ENCODE measurements at places on chromosomes 2 and 18.
A peak's percentile ranks its signal among the peaks of the same experiment; 100 is the strongest.

- DNase-seq: no peak
These were observed 1887.8 kb upstream of the CELF4 start for GRCh38 chr18:39453356-39453755.

DNA sequence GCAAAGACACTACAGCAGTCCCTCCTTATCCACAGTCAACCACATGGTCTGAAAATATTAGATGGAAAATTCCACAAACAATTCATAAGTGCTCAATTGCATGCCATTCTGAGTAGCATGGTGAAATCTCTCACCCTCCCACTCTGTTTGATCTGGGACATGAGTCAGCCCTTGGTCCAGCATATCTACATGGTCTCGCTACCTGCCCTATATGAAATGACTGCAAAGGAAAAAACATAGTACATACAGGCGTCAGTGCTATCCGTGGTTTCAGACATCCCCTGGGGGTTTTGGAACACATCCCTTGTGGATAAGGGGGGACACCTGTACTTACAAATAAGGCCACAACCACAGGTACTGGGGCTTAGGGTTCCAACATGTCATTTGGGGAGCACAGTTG is 73.7 kb downstream of the CABLES1 start:
- DNase-seq: no peak

GRCh38 chr2:54059986-54060385 is 55.4 kb upstream of the ACYP2 start:
- DNase-seq: no peak

GRCh38 chr2:74041182-74041581 is 56.5 kb downstream of the TET3 start:
- DNase-seq: no peak

GRCh38 chr18:29181151-29181901 is 1004.4 kb upstream of the CDH2 start:
- DNase-seq: no peak

- no peak for DNase-seq
These were observed 13.2 kb downstream of the KCTD18 start for GRCh38 chr2:200496696-200497095.

DNA sequence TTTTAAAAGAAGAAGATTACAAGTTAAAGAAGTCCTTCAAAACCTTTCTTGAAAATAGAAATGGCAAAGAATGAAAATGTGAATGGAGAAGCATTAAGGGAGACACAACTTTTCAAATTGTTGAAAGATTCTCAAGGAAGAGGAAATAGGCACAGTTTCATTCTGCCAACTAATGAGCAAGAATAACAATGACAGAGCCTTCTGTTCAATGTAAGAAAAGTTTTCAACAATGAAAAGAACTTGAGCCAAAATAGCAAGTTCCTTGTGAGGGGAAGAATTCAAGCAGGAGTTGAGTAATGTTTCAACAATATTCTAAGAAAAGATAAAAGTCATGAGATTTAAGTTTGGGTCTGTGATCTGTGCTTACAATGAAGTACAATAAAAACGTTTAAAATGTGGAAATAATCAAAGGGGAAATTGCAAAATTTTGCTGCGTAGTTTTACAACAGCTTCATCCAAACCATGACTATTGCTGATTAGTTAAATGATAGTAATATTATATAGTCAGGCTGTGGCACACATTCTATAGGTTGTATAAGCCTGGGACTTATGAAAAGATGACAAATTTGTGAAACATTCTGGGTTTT is 122.6 kb downstream of the METTL4 start:
- DNase-seq: no peak

- DNase-seq: no peak
These were observed 70.2 kb downstream of the EPHA4 start for GRCh38 chr2:221501883-221502269.

DNA sequence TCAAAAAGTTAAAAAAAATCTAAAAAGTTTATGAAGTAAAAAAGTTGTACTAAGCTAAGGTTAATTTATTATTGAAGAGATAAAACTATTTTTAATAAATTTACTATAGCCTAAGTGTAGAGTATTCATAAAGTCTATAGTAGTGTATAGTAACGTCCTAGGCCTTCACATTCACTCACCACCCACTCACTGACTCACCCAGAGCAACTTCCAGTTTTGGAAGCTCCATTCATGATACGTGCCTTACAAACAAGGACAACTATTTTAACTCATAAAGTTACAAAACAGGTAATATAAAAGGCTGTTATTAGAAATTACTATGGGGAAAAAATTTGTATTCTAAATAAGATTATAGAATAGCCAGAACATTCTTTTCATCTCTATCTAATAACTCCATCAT is 158.9 kb upstream of the FN1 start:
- no peak for DNase-seq

DNA sequence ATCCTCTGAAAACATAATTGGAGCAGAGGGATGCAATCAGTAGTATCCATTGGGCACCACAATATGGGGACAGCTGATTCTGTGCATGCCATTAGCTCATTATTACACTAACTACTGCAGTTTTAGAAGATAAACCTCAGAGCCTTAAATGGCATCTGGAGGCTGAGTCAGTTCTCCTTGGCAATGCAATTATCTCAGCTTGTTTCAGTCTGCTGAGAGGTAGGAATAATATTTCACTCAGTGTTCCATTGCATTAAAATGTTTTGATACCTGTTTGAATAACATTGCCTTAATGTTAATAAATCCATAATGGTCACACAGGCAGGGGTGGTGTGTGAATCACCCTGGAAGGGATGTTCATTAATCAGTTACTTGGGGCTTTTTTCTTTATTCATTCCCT is 309.6 kb downstream of the LRRTM1 start:
- no peak for DNase-seq

- DNase-seq: peak; percentile 47
These were observed 15.4 kb downstream of the CEP68 start for GRCh38 chr2:65071499-65072180.

GRCh38 chr18:44079606-44080005 is 601.1 kb upstream of the SETBP1 start:
- DNase-seq: no peak

- no peak for DNase-seq
These were observed 77.8 kb upstream of the TACR1 start for GRCh38 chr2:75277111-75277510.

- DNase-seq: peak; percentile 41
These were observed 27.7 kb downstream of the HS1BP3 start for GRCh38 chr2:20623241-20623640.

- peak; percentile 46 for DNase-seq
These were observed 1.3 kb upstream of the OTOS start for GRCh38 chr2:240141736-240142135.

DNA sequence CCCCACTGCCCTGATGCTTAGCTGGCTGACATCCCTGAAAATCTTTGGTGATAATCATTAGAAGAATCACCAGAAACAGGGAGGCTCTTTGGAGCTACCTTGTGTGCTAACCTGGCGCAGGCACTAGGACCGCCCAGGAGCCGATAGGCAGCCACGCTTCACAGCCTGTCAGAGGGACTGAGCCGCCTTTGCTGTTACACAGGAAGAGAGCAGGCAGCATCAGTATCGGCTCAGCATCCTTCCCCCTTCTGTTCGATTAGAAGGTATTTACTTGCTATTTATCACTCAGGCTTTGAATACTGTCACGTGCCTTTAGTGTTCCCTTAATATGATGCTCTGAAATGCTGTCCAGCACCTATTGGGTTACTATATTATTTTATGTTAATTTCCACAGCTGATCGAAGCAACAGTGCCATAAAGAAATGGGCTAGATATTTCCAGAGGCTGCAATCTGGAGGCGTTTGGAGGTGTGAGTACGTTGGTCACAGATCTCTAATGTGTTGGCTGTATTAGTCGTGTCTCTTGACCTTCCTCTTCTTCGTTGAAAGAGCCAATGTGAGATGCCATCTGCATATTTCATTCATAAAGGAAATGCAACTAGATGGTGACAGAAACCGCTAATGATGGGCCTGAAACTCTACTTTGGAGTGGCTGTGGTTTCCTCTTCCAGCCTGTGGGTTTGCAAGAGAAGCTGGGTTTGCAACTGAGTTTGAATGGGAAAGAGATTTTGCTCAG is 110.4 kb upstream of the RAB27B start:
- DNase-seq: peak; percentile 77

GRCh38 chr2:15768615-15769014 is 171.7 kb upstream of the MYCN start:
- no peak for DNase-seq

DNA sequence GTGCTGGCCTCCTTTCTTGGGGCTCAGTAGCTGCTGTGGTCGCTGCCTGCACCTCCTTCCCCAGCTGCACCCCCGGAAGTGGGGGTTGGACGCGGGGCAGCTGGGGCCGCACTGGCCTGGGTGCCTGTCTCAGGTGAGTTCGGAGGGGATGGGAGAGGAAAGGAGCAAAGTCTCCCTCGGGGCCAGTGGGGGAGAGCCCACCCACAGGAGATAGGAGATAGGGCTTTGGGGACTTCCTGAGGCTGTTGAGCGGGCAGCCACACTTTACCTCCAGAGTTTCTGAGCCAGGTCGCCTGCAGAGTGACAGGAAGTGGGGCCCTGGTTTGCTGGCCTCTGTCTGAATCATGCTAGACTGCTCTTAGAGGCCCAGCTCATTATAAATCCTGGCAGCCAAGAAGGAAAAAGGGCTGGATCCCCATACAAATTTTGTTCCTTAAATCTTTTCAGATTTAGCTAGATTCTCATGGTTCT is 8.1 kb downstream of the MBP start:
- DNase-seq: peak; percentile 86

- DNase-seq: no peak
These were observed 258.9 kb upstream of the APCDD1 start for GRCh38 chr18:10195529-10195928.

- DNase-seq: no peak
These were observed 278.6 kb downstream of the CDH19 start for GRCh38 chr18:66325251-66325650.

- no peak for DNase-seq
These were observed 84.3 kb downstream of the COPS8 start for GRCh38 chr2:237170020-237170419.

GRCh38 chr18:52678551-52678950 is 338.6 kb downstream of the DCC start:
- no peak for DNase-seq

- no peak for DNase-seq
These were observed 83.1 kb downstream of the UPP2 start for GRCh38 chr2:158184556-158185343.
